ENCODE measurements at places on chromosomes 2 and 18.

DNA sequence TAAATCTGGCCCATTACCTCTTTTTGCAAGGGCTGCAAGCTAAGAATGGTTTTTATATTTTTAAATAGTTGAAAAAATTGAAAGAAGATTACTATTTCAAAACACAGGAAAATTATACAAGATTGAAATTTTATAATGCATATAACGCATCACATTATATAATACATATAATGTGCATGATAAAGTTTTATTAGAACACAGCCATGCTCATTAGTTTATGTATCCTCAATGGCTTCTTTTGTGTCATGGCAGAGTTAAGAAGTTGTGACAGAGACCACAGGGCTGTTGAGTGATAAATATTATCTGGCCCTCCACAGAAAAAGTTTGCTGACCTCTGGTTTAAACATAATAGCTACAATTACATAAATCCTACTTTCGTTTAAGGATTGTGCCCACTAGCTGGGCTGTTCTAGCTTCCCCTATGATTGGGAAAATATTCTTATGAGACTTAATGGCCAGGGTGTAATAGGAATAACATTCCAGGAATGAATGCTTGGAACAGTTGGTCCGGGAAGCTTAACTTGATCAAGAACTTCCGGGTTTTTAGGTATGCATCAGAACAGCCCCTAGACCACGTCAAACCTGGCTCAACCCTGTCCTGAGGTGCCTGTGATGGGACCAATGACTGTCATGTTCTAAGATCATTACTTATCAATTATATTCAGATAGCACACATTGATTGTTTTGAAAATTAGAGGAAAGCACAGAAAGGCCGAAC is 98.7 kb upstream of the LPIN2 start:
- no peak for DNase-seq

DNA sequence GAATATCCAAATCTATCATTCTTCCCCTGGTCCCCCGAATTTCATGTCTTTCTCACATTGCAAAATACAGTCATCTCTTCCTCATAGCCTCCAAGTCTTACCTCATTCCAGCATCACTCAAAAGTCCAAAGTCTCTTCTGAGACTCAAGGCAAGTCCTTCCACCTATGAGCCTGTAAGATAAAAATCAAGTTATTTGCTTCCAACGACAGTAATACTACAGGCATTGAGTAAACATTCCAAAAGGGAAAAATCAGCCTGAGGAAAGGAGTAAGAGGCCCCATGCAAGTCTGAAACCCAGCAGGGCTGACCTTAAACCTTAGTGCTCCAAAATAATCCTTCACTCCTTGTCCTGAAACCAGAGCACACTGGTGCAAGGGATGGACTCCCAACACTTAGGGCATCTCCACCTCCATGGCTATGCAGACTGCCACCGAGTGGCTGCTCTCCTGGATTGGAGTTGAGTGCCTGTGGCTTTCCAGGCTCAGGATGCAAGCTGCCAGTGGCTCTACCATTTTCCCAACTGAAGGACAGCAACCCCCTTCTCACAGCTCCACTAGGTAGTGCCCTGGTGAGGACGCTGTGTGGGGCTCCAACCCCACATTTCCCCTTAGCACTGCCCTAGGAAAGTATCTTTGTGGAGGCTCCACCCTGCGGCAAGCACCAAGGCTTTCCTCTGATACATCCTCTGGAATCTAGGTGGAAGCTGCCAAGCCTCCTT is 16.3 kb downstream of the DTNA start:
- no peak for DNase-seq

DNA sequence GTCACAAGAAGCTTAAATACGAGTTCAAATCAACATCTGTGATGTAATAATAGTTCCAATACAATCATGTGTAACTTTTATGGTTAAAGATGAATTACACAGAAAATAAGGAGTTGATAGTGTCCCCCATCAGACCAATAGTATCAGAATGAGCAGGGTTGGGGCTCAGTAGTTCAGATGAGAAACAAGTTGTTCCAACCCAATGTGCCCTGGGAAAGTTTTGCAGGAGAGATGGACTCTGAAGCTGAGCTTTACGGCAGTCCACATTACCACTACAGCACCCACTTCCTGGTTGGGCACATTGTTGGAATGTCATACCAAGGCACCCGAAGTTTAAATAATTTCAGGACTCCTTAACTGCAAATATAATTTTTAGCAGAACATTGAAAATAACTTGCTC is 12.1 kb upstream of the CXCR4 start:
- no peak for DNase-seq

- DNase-seq = no peak
These were observed 132.8 kb downstream of the CYP26B1 start for GRCh38 chr2:72014831-72015230.

- DNase-seq = no peak
These were observed 58.1 kb downstream of the ASB1 start for GRCh38 chr2:238484522-238485452.

GRCh38 chr2:205461169-205461568 is 221.1 kb upstream of the NRP2 start:
- DNase-seq = no peak

- DNase-seq = peak; percentile 45
These were observed 2.1 kb upstream of the PARD6G start for GRCh38 chr18:80249217-80250093.

DNA sequence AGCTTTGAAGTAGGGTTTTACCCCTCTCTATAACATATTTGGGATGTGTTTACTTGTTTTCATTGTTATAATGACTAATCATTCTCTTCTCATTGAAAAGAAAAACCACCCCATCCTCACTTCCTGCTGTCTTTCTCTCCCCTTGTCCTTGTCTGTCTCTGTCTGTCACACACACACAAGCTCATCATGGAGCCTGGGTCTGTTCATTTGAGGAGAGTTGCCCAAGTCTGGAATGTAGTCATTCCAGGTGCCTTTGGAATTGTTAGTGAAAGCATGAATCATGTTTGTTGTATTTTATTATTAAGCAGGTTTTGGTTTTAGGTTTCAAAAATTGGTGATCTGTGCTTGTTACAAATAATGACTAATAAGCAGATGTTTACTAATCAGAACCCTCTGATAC is 133.5 kb upstream of the IL1R2 start:
- DNase-seq = no peak

DNA sequence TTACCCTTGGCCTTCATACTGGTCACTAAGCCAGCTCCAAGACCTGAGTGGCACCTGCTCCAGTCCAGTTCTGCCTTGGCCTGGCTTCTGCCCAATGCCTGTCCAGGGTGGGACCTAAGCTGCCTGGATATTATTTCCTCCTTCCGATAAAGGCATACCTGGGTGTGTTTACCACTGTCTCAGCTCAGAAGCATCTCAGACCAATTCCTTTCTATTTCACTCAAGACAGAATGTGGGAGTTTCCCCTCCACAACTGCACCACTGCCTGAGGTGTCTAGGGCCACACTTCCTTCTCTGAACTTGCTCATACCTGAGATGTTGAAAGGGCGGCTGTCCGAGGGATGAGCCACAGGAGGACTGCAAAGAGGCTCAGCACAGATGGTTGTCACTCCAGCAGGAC is 18.4 kb upstream of the CAB39 start:
- DNase-seq = no peak
